HL-60 (cell line): ENCODE measurements at places on chromosomes 4 and X.
A peak's percentile ranks its signal among the peaks of the same experiment; 100 is the strongest.

DNA sequence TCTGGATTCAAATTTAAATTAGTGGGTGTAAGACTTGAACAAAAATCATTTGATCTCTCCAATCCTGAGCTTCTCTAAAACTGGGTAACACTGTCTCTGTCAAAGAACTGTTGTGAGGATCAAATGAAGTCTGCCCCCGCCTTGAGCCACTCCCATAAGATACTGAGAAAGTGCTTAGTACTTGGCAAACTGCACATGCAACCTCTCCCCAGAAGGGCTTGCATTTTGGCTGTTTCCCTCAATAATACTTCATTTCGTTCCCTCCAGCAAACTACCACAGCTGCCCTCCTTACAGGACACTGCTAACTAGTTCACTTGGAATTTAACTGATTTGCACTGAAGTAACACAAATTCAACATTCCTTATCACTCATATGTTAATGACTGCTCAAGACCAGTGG lies 79.8 kb downstream of the APBB2 start:
- no peak for DNase-seq

DNA sequence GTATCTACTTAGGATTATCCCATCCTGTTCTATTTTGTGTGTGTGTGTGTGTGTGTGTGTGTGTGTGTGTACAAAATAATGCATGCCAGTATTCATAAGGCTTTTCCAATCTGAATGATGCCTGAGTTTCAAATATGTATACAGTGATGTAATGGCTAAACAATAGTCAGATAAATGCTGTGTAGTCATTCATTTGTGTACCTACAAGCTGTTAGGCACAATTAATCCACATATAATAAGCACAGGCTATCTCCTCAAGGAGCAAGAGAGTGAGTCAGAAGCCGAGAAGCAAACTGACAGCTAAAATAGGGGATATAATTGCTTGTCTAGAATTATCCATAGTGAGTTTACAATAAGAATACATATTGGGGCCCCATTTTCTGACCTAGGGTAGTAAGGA lies 15.7 kb downstream of the DMD start:
- DNase-seq = no peak

GRCh38 chr4:82076359-82076758 lies 297.4 kb downstream of the HNRNPD start:
- DNase-seq = no peak

DNA sequence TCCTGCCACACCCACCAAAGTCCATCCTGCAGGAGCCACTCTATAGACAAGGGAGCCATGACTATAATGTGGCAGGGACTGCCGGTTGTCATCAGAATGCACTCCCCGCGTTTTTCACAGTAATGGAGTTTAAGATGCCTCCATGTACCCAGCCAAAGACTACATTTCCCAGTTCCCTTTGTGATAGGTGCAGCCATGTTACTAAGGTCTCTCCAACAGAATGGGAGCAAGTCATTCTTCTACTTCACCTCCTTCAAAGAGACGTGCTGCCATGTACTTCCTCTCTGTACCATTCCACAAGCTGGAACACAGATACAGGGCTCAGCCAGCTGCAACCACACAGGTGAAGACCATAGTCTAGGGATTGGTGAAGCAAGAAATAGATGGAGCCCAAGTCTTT lies 126.7 kb downstream of the CORIN start:
- no peak for DNase-seq

DNA sequence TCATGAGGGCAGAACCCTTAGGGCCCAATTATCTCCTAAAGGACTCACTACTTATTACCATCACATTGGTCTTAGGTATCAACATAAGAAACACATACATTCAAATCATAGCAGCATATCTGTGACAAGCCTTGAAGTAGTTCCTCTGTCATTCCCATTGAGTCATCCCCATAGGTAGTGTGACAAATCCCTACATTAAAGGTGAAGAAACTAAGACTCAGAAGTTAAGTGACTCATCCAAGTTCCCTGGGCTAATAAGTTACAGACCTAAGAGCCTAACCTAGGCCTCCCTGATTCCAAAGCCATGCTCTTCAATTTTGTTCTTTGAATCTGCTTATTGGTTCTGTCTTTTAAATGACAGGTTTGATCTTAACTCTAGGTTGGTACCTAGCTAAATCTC lies 58.2 kb downstream of the CD38 start:
- no peak for DNase-seq

- no peak for DNase-seq
These were observed 2.9 kb downstream of the SOX3 start for GRCh38 chrX:140501940-140502468.

DNA sequence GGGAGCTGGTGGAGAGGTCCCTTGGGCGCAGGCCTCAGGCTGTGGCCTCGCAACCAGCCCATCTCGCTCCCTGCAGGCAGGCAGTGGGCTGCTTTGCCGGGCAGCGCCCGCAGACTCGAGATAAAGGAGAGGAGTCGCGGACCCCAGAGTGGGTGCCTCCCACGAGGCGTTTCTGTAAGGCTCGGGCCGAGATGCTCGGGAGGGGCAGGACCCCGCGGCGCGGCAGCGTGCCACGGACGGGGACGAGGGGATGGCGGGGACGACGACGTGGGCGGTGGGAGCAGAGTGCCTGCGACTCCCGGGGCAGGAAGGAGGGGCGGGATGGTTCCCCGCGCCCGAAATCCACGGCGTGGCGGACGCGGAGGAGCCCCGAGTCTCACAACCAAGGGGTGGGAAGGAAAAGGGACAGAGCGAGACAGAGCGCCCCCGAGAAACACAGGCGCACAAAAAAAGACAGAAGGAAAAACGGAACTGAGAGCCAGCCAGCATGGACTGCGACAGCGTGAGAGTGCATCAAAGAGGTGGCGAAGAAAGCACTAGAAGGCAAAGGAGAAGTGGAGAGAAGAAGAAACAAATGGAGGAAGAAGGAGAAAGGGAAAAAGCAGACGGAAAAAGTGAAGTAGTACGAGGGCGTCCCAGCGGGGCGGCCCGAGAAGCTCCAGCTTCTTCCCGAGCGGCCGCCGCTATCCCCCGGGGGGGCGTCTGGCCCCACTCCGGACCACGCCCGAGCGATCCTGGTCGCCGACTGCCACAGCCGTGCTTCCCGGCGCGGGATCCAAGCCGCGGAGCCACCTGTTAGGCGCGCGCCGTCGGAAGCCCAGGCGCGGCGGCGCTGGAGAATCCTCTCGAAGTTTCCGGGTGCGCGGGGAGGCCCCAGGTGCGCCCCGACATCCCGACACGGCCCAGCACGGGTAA lies 1.5 kb downstream of the BEND4 start:
- peak; percentile 13 for DNase-seq

- no peak for DNase-seq
These were observed 112.0 kb upstream of the PABPC4L start for GRCh38 chr4:134313591-134313990.

DNA sequence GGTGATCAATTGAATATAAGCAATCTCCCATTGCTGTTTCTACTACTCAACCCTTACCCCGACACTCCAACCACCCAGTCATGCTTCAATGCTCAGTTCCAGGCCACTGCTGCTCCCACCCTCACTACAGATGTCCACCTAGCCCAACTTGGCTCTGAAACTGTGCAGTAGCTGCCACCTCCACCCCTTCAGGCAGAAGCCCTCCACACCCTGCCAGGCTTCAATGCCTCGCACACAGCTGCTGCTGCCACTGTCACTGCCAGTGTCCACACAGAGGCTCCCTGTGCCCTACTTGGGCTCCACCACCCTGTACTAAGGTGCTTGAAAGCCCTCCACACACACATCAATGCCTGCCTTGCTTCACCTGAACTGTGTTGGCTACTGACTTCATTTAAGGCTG lies 34.6 kb downstream of the LAMTOR3 start:
- DNase-seq = no peak

DNA sequence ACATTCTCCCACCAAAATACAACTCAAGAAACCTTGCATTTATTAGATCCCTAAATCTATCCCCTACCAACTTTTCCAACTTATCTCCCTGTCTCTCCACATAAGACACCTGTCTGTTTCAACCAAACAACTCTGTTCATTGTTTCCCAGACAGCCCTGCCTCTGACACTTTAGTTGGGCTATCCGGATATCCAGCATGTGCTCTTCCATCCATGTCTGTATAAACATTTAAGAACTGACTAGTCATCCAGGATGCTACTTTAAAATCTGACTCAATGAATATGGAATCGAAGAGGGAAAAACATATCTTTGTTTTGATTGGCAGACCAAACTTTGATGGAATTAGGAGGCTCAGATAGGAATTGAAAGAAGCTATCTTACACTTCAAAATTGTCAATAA lies 143.2 kb upstream of the DCAF8L1 start:
- no peak for DNase-seq

DNA sequence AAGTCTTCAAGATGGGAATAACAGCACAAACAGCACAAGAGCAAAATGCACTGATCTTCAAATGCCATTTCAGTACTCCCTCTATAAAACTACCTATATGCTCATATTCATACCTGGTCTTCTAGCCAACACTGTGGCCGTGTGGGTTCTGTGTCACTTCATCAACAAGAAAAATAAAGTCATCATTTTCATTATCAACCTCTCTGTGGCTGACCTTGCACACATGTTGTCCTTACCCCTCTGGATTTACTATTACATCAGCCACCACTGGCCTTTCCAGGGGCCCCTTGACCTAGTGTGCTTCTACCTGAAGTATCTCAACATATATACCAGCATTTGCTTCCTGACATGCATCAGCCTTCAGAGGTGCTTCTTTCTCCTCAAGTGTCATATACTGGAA lies 59.6 kb upstream of the GPR174 start:
- DNase-seq = no peak

- DNase-seq = no peak
These were observed 835.5 kb downstream of the PDHA2 start for GRCh38 chr4:96675416-96675815.
